ENCODE measurements at places on chromosomes 3 and 15.
A peak's percentile ranks its signal among the peaks of the same experiment; 100 is the strongest.

GRCh38 chr15:100247228-100248225 is 94.2 kb downstream of the ADAMTS17 start:
- DNase-seq = no peak

DNA sequence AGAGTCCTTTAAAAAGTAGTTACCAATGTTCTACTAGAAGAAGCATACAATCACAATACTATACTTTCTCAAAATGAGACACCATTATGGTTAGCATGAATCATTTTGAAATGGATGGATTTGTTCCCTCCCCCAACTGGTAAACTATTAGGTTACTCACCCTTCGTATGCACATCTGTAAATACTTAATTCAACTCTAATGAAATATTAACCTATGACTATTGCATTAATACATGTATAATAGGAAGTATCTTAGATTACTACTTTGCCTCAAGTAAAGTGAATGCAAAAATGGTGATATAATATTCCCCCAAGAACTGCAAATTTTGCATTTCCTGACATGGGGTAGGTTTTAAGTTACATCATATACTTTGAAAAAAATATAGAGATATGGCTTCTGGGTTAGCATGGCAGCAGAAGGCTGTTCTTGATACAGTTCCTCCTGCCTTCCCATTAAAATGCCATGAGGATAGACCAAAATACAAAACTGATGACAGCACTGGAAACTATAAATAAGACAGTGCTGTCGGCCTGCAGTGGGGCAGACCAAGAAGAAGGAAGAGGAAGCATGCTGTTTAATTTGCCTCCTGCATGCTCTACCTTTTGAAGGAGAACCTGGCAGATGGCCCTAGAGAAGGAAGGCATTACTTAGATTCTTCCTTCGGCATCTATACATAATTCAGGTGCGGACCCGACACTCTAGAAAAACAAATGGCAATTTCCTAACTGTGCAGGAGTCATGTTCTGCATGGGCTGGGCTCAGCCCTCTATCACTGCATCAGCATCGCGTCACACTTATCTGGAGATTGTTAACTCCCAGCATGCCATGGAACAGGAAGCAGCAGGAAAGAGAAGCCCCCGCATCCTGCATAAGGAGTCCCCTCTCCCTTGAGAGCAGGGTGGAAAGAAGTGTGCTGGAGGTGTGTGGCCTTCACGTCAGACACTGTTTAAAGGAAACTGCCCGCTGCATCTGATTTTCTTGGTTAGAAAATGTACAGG is 41.8 kb upstream of the NEO1 start:
- DNase-seq = no peak

DNA sequence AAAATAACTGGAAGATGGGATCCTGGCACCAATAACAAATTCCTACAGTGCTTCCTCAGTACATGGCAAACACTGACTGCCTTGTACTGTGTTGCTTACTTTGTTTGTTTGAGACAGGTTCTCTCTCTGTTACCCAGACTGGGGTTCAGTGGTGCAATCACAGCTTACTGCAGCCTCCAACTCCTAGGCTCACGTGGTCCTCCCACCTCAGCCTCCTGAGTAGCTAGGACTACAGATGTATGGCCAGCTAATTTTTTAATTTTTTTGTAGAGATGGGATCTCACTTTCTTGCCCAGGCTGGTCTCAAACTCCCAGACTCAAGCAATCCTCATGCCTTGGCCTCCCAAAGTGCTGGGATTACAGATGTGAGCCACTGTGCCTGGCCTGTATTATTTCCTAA is 3.7 kb upstream of the ALPK3 start:
- no peak for DNase-seq

GRCh38 chr3:10766049-10766705 is 49.9 kb upstream of the SLC6A11 start:
- no peak for DNase-seq

DNA sequence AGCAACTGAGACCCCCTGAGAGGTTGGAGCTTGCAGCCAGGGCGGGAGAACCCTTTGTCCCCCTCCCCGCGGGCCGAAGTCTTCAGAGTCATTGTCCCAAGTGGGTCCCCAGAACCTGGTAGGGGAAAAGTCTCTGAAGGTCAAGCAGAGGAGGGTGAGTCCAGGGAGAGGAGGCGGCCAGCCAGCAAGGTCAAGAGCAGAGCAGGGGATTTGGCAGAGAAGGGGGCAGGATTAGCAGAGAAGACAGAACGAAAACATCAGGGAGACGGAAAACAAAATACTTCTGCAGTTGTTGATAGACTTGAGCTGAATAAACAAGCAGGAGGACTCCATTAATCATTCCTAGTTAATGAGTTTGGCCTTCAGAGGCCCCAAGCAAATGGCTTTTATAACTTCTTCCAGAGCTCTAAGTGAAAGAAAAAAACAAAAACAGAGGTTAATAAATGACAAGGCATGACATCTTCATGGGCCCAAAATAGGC is 66.7 kb downstream of the GRIP2 start:
- DNase-seq = no peak

DNA sequence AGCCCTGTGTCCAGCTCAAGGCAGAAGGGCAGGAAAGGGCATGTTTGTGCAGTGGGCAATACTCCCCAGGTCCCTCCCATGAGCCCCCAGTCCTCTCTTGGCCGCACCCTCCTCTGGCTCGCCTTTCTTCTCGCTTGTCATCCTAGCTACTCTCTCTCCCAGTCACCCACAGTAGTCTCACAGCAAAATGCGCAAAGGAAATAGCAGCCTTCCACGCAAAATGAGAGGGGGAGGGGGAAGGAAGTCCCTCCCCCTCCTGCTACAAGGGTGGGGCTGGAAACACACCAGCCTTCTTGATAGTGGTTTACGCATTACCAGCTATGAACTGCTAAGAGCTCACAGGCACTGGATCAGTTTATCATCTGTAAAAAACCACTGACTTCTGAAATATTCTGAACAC is 83.8 kb downstream of the GADL1 start:
- peak; percentile 12 for DNase-seq
